NCI-H1694 (cell line): ENCODE measurements at places on chromosomes 11 and 22.

DNA sequence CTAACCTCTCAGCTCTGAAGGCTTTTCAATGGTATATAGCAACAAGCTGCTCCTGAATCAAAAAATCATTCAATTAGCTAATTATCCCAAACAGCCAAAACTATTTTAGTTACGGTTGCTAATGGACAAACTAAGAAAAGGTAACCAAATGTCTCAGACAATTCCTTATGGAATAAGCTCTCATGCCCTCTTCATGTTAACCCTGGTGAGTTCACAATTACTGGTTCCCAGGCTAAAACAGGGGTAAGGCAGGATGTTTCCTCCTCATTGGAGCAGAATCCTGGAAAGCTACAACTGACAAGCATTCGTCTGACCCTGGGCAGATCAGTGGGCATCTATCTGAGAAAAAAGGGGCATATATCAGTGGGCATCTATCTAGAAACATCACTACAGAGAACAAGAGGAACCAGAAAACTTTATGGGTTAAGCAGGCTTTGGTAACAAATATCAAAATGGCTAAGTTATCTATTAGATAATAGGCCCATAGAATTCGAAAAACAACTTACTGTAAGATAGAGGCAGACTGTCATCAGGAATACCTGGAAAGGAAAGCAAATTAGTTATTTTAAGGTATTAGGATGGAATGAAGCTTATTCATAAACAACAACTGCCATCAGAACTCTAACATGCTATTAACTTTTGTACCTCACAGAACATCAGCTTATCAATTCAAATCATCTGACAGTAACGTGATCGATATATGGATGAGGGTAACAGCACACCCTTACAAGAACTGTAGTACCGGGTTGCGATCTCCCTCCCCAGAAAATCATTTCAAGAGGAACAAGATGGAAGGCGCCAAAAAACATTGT, 14.8 kb upstream of the WDR74 start:
- no peak for DNase-seq

GRCh38 chr11:15622231-15622890, 507.6 kb downstream of the INSC start:
- no peak for DNase-seq

DNA sequence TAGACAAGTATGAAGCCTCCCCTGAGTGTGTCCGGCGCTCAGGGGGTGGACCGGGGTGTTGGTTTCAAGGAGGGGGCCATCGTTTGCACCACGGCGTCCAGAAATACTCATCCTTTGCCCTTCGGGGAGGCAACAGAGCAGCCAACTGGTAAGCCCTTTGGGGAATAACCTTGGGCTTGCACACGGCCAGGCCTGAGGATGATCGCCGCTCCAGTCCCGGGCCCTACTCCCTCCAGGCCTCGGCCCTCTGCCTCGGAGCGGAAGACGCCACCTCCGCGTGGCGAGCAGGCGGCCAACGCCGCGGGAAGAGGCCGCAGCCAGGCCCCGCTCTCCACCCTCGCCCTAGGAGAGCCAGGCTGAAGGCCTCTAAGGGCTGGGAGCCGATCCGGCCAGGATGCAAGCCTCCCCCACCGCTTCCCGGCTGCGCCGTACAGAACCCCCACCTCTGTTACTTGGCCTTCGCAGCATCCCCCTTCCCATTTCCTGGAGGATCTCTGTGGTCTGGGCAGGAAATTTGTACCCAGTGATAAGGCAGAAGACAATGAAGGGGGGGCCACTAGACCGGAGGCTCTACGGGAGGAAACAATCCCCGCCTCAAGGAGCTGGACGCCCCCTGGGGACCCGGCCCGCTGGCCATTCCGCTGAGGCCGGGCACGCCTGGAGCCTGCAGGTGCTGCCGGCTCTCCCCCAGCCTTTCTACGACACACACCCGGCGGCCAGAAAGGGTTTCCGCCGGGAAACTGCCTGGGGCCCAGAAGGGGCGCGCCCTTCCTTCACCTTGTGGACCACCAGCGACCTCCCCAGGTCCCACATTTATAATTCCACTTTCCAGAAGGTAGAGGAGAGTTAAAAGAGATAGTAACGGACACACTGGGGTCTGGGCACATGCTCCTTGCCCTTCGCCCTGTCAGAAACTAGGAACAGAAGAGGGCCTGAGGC, 2.6 kb downstream of the ESAM start:
- DNase-seq = no peak

GRCh38 chr11:104254347-104254746, 90.4 kb upstream of the PDGFD start:
- no peak for DNase-seq

DNA sequence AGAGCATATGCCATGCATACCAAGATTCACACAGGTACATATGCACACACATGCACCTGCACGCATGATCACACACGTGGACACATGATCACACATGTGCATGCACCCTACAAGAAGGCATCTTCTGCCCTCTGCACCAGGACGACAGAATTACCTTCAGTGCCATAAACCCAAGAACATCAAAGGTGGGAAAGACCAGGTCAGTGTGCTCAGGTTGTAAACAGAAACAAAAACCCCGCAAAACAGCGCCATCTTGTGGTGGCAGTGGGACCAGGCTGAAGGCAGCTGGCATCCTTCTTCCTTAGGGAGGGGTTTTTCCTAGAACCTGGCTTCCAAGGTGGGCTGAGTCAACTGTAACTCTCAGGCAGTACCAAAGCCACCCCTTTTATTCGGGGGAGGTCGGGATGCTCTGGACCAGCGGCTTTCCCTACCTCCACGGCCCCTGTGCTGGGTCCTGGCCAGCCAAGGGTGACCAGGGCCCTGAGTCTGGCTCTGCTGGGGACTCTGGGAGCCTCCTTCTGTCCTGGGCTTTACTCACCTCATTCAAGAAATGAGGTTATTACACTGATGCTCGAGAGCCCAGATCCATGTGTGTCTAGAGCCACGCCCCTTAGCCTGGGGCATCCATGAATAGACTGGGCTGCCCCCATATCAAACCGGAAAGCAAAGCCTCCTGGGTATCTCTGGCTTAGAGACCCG, 69.4 kb upstream of the FGF3 start:
- peak; percentile 63 for DNase-seq

DNA sequence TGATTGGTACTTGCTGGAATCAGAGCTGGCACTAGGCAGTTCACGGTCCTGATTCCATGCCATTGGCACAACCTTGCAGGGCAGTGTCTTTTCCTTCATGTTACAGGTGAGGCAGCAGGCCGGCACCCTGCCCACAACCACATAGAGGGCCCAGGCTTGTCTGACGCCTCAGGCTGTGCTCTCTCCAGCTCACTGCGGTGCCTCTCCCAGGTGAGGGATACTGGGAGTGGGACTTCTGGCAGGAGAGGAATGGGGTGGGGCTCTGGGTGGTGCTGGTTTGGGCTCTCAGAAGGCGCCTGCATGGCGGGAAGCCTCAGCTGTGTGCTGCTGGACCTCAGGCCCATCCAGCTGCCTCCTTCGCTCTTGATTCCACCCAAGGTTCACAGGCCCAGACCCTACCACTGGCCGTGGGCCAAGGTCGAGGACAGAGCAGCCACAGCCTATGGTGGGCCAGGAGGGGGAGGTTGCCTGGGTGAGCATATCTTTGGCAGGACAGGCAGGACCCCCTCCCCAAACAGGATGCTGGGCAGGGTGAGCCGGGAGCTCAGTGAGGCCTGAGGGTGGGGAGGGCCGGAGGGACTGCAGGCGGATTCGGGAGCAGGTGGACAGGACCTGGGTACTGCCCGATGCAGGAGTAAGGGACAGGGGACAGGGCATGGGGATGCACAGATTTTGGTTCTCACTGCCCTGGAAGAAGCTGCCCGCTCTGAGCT, 7.0 kb upstream of the MPPED1 start:
- no peak for DNase-seq

DNA sequence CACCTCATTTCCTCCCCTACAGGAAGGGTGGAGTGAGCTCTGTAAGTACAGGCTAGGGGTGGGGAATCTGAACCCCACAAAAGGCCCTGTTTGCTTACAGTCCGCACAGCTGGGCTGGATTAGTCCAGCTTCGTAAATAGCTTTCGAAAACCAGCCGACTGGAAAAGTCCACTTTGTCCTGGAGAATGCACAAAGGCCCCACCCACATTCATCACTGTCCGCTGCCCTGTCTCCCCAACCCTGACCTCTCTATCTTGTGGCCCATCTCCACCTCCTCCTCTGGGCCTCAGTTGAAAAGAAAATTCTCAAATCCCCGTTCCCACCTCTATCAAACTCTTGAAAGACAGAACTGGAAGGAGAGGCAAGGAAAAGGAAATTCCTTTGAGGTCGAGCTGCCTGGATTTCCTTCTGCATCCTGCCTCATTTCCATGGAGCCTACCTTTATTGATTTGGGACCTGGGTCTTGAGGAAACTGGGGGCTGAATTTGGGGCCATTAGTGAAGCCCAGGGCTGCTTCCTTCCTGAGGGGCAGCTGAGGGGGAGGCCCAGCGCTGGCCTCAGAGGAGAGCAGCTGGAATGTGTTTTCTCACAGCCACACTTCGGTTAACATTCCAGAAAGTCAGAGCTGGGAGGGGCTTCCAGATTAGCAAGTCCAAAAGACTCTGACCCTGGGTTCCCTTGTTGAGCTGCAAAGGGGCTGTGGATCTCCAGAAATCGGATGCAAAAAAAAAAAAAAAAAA, 147.6 kb downstream of the FBXO7 start:
- DNase-seq = no peak

DNA sequence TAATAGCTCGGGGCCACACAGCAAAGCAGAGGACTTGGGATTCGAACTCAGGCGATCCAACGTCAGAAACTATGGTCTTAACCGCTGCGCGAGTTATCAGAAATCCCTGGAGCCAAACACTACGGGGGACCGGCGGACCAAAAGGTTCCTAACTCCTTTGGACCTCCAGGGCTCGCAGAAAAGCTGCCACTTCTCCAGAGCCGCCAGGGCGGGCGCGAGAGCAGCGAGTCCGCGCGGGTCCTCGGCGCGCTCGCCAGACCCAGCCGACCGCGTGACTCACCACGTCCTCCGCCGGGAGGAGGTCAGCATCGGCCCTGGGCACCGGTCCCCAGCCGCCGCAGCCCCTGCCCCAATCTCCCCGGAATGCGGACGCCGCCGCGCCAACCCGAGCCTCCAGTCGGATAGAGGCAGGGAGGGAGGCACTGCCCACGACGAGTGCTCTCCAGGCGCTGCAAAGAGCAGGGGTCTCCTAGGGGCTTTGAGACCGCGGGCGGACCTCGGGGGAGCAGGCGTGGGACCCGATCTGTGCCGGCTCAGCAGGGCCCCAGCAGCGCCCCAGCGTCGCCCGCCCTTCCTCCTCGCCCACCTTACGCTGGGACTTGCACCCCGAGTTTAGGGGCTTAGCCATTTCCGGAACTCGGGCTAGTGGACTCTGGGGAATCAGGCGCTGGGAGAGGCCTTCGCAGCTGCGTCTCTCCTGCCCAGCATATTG, 6.2 kb upstream of the ALX4 start:
- no peak for DNase-seq
